Right forelimb (tissue), 1 donor: ENCODE measurements at places on chromosomes 4 and X.

GRCh38 chr4:46874811-46875210 lies 34.2 kb downstream of the COX7B2 start:
- no peak for DNase-seq

- no peak for DNase-seq
Observed at GRCh38 chrX:110851780-110852179, 56.2 kb upstream of the CHRDL1 start.

- DNase-seq: peak; percentile 41
Observed at GRCh38 chrX:120452131-120452530, 17.0 kb downstream of the LAMP2 start.

DNA sequence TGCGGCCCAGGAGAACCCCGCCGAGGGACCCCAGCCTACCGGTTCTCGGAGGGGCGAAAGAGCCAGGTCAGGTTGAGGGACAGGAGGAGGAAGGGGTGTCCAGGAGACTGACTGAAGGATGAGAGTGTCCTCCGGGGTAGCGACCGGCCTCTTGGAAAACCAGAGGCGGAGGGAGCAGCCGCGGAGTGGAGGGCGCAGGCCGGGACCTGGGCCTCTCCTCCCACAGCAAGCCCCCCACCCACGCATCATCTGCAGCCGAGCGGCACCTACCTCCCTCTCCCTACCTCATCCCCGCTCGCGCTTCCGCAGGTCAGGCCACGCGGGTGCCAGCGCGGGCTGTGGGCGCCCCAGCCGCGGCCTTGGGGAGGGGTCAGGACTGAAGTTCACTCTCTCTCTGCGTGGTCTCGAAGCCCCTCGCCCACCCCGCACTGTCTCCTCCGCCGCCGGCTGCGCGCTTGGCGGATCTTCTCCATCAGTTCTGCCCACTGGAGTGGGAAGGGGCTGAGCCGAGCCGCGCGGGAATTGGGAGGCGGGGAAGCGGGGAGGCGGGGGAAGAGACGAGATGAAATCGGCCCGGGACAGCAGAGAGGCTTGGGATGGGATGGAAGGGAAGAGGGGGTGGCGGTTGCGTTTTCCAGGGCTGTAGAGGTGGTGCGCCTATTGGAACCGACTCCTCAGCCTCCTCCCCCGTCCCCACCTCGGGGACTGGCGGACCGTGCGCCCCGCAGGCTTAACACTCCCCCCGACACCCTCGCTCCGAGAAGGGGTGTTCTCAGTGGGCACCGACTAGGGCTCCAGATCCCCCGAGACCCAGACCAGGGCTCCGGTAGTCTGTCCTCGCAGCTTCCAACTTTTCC lies 1.8 kb downstream of the NLGN4X start:
- DNase-seq: peak; percentile 50

- DNase-seq: no peak
Observed at GRCh38 chrX:120768254-120768653, 107.4 kb downstream of the CT47B1 start.

- DNase-seq: no peak
Observed at GRCh38 chr4:7591409-7592053, 156.8 kb upstream of the PSAPL1 start.

DNA sequence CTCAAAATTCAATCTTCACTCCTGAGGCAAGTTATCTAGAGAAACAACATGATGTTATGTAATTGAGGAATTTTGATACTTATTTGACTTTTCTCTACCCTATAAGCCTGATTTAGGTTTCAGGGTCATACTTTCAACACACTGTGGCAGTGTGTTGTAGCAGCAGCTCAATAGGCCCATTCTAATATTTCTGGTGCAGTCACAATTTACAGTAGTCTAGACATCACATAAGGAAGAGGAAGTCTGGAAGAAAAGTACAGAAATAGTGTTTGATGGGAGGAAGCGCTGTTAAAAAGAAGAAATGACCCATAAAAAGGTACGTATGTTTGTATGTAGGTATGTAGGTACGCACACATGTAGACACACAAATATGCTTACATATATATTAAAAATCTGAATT lies 194.3 kb downstream of the ARHGAP24 start:
- no peak for DNase-seq
